ENCODE measurements at places on chromosomes 1 and 21.

DNA sequence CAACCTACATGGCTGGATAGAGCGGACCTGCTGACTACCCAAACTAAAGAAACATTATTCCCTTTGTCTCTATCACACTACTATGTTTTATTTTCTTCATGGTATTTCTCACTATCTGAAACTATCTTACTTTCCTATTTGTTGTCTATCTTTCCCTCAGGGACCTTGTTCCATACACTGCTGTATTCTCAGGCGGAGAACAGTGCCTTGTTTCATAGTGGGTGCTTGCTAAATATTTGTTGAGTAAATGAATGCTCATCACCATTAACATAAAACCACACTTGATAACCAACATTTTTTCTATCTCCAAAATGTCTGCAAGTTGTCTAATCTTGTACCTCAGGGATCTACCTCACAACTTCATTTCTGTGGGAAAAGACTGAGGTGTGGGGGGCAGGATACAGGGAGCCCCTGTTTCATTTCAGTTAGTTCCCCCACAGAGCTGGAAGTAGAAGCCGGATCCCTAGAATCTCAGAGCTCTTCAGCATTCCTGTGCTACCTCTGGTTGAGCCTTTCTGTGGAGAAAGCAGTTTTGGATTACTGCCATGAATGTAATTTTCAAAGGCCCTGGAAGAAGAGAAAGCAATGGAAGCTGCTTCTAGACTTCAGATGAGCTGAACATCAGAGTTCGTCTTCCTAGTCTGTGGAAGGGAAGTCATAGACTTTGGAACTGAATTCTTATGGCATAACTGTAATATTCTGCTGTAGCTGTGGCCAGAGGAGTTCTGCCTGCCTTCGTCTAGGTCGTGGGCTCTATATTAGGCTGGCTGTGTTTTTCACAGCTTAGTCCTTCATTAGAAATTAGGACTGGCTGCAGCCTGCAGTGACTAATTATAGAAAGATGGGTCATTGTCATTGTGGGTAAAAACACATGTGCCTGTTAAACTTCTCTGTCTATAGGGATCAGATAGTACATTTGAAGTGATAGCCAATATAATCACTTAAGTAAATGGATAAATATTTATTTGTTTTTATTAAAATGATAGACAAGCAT, 293.2 kb upstream of the SGIP1 start:
- no peak for DNase-seq

DNA sequence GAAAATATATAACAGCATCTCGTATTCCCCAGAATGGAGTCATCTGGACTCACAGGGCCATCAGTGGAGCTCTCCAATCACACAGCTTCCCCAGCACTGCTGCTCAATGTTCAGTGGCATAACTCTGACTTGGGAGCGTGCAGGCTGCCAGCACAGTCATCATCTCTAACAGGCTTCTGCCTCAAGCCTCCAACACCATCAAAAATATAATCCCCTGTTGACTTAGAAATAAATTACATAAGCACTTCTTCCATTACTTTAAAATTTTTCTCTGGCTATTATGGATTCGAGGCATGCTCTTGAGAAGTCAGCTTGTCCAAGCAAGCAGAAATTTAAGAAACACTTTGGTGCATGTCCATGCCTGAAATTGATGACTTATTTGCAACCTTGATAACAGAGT, 6.2 kb downstream of the DUSP23 start:
- no peak for DNase-seq

GRCh38 chr1:71157715-71158114, 76.9 kb upstream of the ZRANB2 start:
- no peak for DNase-seq

GRCh38 chr21:46286648-46287002, 483 bp downstream of the YBEY start:
- no peak for DNase-seq

DNA sequence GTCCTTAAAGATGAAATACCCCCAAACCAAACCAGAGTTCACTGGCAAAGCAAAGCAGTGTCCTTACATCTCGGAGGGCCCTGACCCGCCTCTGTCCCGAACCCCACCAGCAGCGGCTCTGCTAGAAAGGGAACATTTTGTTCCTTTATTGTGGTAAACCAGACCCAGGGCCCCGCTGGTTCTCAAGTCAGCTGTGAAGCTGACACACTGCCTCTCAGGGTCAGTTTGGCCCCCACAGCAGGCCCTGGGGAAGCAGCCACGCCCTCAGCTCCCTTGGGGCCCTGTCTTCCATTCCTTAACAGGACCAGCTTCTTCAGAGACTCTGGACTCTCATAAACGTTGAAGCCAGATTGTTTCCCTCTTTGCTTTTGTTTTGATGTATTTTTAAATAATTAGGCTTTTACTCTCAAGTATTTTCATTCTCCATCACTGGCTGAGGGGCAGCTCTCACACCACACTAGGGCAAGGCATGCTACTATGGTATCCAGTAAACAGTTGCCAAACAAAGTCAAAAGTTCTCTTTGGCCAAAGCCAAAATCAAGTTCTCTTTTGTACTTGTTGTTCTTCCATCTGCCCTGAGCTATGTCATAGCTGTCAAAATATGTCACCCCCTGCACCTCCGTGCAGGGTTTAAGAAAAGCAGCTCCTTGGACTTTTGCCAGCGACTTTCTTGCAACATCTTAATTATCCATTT, 61.1 kb upstream of the ANGPTL1 start:
- no peak for DNase-seq

DNA sequence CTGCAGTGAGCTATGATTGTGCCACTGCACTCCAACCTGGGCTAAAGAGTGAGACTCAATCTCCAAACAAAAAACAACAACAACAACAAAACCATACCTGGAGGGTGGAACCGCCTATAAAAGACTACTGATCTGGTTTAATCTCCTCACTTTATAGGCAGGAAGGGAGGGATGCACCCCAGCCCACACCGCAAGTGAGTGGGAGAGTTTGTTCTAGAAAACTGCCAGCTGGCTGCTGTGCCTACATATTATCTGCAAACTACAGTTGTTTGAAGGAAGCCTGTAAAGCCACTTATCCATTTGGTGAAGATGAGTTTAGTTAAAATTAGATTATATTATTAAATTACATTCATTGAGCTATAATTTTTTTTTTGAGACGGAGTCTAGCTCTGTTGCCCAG, 9.1 kb upstream of the SRSF10 start:
- DNase-seq: no peak

DNA sequence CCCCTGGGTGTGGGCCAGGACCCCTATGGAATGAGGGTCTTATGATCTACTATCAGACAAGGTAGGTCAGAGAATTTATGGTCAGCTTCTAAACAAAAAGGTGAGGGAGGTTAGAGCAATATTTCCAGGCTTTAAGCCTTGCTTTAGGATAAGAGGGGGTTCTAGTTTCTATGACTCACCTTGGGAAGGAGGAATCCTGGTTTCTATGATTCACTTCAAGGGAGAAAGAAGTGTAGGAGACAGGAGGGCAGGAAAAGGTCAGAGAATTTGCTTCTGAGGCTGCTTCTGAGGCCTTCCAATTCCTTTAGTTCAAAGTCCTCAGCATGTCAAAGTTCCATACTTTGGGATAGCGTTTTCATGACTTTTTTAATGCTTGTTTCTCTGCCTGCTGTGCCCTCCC, 35.2 kb downstream of the RGL1 start:
- no peak for DNase-seq

DNA sequence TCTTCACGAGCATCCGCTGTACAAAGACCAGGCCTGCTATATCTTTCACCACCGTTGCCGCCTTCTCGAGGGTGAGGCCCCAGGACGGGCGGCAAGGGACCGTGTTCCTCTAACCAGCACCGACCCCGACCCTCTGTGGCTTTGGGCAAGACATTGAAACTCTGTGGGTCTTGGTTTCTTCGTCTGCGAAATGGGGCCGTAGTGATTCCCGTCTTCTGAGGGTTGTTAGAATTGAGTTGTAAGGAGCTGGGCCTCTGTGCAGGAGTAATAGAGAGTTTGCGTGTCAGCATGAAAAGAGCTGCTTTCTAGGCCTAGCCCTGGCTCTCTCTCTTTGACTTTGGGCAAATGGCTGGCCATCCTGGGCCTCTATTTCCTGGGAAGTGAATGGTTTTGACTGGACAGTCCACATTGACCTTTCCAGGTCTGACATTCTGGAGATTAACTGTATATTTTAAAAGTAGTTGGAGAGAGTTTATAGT, 591 bp downstream of the MRPL37 start:
- no peak for DNase-seq

DNA sequence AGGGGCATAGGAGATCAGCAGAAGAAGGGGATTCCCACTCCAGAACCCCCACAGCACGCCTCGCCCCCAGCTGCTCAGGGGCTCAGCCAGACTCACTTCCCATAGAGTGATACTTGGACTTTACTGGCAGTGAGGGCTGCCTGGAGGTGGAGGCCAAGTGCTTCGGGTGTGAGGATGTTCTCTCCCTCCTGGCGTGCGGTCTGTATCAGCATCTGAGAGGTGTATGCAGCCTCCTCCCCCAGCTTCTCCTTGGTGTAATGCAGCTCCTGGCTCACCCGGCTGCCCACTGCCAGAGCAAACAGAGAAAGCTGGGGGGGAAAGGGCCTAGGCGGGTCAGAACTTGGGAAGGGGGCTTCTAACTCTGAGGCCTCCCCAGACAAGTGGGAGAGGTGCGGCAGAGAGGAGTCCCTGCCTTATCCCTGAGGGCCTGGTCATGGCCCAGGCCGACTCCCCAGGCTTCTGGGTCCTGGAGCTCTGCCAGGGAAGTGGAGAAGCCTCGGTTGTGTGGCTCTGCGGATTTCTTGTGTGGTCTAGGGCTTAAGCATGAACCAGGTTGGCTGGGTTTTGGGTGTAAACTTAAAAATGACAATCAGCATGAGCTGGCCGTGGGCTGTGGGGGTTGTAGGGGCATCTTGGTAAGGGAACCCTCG, 10.9 kb downstream of the PTCH2 start:
- no peak for DNase-seq

GRCh38 chr1:81032374-81032773, 768.4 kb upstream of the ADGRL2 start:
- DNase-seq: no peak

DNA sequence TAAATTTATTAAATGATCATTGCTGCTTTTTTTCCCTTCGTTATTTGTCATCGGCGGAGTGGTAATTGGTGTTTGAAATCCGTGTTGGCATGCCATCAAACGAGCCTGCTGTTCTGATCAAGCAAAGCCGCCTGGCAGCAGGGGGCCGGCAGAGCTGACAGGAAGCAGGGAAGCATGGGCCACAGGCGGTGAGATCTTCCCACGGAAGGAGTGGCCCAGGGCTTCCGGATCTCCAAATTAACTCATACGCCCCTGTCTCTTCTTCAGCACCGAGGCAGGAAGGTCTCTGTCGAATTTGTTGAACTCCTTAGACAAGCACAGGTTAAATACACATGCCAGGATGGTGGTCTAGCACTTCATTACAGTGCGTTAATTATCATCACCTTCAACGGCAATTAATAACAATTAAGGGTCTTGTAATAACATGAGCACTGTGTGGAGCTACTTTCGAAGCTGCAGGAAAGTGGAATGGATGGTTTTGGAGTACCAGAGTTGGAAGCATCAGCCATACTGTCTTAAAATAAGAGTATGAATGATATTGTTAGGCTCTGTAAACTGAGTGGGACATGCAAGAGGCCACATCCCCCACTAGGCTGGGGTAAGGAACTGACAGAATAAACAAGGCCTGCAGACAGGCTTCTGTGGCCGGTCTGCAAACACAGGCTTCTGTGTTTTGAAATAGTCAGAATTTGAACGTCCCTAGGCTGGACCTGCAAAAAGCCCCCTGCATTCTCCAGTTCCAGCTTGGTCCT, 199.4 kb upstream of the DAB1 start:
- DNase-seq: no peak

- no peak for DNase-seq
Observed at GRCh38 chr1:221228594-221228993, 349.4 kb downstream of the HLX start.

DNA sequence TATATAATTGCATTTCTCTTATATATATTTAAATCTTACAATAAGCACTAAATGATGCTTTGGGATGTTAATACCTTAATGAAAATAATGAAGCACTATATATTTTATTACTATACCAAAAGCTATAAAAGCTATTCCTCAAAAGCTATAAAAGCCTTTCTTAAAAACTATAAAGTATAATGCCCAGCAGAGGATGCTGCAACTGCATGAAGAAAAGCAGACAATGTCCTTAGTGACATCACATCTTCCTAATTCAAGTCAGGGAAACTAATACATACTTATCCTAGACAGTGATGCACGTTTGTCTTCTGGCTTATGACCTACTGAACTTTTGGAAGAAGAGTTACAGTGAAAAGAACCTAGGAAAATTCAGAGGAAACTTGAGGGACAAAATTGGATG, 13.6 kb upstream of the C1orf185 start:
- no peak for DNase-seq

GRCh38 chr1:30668024-30668423, 55.4 kb downstream of the MATN1 start:
- no peak for DNase-seq

GRCh38 chr1:44310006-44310405, 45.1 kb downstream of the ERI3 start:
- DNase-seq: no peak

- no peak for DNase-seq
Observed at GRCh38 chr21:45611939-45612664, 31.4 kb upstream of the PCBP3 start.

GRCh38 chr1:44817771-44818495, 9.6 kb downstream of the BTBD19 start:
- no peak for DNase-seq

DNA sequence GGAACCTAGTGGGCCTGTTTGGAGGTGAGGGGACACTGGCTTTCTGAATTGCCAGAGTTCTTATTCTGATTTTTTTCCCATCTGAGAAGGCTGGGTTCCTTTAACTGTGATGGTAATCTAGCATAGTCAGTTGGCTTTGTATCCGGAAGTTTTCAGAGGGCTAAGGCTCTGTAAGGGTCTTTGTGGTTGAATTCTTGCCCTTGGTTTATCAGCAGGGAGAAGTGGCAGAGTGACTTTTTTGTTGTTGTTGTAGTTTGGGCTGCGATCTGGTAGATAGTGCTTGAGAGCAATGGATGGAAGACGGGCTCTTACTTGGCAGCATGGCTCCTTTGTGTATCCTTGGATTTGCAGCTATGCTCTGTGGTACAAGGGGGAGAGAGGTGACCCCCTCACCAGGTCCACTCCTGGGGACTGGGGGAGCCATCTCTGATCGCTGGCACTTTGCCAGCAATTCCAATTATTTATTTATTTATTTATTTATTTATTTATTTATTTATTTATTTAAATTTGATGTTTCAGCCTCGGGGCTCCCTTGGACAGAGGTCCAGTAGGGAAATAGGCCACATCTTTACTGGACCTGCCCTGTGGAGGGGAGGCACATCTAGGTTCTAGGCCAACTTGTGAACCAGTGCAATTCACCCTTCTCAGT, 18.5 kb downstream of the TCP10L start:
- DNase-seq: no peak

- DNase-seq: no peak
Observed at GRCh38 chr1:94595658-94596057, 54.1 kb upstream of the F3 start.

DNA sequence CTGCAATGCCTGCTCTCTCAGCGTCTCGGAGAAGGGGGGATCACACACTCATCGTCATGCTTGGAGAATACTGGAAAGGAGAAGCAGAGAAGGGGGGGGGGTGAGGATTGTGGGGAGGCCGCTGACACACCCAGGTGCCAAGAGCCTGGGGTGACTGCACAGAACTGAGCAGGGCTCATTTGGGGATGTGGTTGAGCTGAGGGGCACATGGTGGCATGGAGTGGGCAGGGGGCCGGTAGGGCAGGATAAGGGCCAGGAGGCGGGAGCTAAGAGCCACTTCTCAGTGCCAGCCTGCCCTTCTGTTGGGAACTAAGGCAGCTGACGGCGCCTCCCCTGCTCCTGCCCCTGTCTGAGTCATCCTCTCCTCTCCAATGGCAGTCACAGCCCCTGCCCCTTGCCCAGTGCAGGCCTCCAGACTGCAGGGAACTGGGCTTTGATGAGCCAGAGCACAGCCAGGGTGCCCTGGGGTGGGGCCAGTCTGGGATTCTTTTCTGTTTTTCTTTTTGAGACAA, 27.2 kb downstream of the MRPL37 start:
- DNase-seq: no peak

All from stimulated activated CD8-positive, alpha-beta memory T cell treated with anti-CD3 and anti-CD28 coated beads, Interleukin-7, amount 100 ng/mL, for 4 hours (primary cell).